Foreskin keratinocyte (primary cell): ENCODE measurements at places on chromosomes 1 and 21. TPM values are rescaled to one million over a fixed set of nuclear protein-coding genes. Genes with fewer than 3 reads are reported as not detected.

GRCh38 chr1:21106238-21106637 is 70.5 kb downstream of the EIF4G3 start:
- no peak for DNase-seq

- no peak for DNase-seq
These were observed 37.5 kb downstream of the IVNS1ABP start for GRCh38 chr1:185279571-185279970.

DNA sequence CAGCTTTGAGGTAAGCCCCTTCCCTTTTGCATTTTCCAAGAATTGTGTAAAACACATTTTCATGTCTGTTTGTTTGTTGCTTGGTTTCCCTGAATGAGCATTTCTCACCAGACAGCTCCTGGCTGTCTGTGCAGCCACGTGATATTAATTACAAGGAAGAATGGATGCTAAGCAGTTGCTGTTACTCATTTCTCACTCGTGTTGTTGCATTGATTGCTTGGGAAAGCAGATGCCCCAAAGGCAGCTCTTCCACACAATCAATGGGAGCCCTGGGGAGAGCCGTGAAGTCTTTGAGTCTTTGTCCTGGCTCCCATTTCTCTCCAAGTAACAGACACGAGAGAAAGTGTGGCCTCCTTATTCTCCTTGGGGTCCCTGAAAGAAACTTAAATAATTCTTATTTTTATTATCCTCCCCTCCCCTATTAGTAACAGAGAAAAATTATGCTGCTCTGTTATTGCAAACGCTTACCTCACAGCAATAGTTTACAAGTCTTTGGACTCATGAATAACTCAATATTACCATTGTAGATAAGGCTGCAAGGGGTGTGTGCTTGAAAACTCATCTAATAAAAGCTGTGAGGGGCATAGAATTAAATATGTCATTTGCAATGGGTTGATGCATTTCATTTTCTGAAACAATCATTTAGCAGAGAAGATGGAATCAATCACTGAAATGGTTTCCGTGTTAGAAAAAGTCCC is 127.7 kb upstream of the CAMK1G start:
- DNase-seq: no peak

GRCh38 chr21:44574457-44575306 is 1.2 kb downstream of the KRTAP10-4 start:
- no peak for DNase-seq

GRCh38 chr1:39332828-39333227 is 128.3 kb downstream of the MACF1 start:
- DNase-seq: no peak

GRCh38 chr1:162694911-162695310 is 62.6 kb downstream of the DDR2 start:
- no peak for DNase-seq

DNA sequence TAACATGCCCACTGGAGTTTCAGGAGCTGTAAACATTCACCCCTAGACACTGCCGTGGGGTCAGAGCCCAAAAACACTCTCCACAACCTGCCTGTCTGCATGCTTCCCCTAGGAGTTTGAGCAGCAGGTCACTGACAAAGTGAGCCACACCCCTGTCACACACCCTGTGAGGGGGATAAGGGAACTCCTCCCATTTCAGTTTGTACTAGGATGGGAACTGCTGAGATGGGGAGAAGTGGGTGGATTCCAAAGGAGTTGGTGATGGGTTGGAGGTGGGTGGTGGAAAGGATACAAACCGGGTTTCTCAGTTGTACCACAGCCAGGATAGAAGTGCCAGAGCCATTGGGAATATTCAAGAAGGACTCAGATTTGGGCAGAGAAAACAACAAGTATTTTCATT is 140.2 kb downstream of the MIS18A start:
- no peak for DNase-seq

DNA sequence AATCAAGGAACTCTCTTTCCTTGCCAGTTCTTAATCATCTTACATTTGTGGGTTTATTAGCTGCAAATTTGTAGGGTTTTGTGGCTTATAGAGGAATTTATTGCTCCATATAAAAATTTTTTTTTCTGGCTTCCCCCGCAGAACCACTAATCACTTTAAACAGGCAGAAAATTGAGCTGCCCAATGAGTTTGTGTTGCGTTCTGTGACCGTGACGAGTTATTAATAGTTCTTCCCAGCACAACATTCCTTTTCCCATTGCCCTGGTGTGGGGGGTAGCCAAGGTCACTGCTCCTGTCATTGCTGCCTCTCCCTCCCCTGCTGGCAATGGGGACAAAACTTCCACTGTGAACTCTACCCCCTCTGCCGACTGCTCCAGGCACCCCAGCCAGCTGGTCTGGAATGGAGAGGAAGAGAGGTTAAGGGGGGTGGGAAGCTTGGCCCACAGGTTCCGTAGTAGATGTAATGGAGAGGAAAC is 55.1 kb downstream of the UBE2T start:
- DNase-seq: no peak

GRCh38 chr1:178877896-178878295 is 7.0 kb upstream of the ANGPTL1 start:
- DNase-seq: no peak

DNA sequence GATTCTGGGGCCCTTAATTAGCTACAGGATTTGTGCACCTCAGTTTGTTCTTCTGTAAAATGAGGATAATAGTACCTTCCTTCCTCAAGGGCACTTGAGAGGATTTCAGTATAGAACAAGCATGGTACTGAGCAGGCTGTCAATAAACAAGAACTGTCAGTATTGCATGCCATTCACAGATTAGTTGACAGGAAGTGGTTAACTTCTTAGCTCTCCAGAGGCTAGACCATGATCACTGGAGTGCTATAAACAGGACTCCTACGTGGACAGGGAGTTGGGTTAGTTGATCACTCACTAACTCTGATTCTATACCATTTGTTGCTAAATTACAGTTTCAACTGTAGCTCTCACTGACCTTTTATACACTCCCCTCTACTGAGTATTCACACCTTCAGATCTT is 126.2 kb upstream of the DAB1 start:
- no peak for DNase-seq

Gene MRPL39
- 53.7 and 59.0 TPM in 2 replicates for total RNA-seq
